ENCODE measurements at places on chromosomes 1 and 21.

DNA sequence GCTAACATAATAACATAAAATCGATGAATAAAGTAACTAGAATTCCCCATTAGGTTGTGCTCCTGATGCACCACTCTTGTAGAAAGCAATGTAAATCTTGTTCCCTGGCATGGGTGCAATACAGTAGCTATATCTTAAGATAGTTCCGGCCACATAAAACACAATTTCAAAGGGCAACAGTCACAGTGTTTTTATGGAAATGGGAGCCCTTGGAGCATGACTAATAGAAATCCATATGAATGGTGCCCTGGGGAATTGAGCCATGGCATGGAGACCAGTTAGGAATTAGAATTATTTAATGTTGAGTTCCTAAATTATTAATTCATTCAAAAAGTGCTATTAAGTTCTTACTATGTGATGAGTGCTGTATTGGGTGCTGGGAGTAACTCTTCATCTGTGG, 118.7 kb downstream of the KCNK2 start:
- no peak for ATAC-seq

DNA sequence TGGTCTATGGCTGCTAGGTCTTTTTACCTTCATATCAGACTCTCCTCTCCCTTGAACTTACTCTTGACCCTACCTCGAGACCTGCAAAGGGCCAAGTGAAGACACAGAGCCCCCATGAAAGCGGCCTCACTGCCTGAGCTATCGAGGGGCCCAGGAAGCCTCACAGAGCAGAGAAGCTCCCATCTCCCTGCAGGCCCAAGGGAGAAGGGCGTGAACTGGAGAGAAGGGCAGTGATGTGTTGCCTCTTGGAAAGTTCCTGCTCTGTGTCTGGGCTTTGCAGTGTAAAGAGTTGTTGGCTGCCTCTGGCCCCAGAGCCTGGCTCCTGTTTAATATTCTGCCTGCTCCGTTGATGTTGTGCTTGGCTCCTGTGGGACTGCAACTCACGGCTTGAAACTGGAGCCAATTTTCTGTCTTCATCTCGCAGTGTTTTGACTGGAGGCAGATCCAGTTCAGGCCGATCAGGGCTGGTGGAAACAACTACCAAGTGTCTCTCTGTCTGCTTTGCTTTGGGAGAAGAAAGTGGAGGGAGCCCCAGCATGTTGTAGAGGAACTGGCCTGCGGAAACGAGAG, 4.3 kb downstream of the SERTAD4 start:
- peak; percentile 73 for ATAC-seq

DNA sequence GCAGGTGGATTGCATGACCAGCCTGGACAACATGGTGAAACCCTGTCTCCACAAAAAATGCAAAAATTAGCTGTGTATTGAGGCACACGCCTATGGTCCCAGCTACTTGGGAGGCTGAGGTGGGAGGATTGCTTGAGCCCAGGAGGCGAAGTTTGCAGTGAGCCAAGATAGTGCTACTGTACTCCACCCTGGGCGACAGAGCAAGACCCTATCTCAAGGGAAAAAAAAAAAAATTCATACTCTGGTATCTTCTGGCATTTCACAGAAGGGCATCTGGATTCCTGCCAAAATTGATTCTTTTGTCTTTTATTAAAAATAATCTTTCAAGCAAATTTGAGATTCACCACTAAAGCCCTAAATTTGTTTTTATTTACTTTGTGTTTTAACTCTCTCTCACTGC, 19.2 kb downstream of the CLIC4 start:
- no peak for ATAC-seq

DNA sequence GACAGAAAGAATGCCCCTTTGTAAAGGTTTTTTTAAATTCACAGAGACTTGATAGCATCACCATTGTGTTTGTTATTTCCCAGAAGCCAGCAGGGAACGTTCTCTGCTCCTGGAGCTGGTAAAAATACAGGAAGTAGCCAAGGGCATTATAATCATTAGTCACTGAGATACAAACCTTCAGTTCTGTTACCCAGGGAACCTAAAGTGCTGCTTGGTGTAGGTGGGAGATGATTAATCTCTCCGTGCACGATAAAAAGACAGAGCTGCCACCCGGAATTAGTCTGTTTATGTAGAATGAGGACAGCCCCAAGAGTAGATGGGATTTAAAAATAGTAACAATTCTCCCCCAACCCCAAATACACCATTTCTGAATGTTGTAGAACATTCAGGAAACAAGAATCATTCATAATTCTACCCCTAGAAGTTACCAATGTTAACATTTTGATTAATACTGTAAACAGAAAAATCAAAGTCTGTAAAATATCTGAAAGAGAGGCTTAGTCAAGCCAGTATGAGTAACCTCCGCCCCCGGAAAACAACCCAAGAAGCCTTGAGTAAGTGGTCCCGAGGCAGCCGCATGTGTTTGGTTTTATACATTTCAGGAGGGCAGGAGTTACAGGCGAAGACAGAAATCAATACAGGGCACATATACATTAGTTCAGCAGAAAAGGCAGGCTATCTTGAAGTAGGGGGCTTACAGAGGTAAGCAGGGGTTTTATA, 45.3 kb upstream of the CTBS start:
- peak; percentile 80 for ATAC-seq

GRCh38 chr1:228456252-228457016, 30.7 kb upstream of the RNF187 start:
- no peak for ATAC-seq

GRCh38 chr1:97297611-97298010, 576.0 kb downstream of the PTBP2 start:
- ATAC-seq = no peak

- no peak for ATAC-seq
Measured at GRCh38 chr1:219538886-219539285, 74.0 kb downstream of the ZC3H11B start.

GRCh38 chr1:203214871-203215270, 14.6 kb downstream of the CHIT1 start:
- ATAC-seq = no peak

DNA sequence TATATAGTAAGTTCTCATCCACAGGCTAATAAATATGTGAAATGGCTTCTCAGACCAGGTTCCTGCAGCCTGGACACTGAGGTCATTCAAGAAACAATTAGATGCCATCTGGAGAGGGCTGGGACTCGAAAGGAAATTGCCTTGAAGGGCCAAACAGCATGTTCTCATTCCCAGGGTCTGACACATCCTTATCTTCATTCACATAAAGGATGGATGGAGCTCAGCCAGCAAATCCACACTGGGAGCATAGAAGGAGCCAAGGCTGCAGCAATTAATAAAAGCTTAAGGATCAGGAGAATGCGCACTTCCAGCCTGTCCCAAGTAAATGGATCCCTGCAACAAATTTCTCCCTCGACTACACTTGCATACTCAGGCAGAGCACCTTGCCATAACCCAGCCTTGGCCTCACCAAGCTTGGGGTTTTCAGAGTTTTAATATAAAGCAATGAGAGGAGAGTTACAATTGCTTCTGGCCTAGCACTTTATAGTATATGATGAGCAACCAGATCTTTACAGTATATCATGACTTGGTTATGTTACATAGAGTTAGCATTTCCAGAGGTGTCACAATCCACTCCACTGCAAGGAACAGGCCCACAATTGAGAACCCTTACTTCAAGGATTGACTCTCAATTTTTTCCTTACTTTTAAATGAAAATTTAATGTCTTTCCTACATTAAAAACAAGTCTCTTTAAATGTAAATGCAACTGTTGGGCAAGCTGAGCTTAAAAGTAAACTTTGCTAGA, 55.9 kb downstream of the BCAR3 start:
- ATAC-seq = peak; percentile 79

DNA sequence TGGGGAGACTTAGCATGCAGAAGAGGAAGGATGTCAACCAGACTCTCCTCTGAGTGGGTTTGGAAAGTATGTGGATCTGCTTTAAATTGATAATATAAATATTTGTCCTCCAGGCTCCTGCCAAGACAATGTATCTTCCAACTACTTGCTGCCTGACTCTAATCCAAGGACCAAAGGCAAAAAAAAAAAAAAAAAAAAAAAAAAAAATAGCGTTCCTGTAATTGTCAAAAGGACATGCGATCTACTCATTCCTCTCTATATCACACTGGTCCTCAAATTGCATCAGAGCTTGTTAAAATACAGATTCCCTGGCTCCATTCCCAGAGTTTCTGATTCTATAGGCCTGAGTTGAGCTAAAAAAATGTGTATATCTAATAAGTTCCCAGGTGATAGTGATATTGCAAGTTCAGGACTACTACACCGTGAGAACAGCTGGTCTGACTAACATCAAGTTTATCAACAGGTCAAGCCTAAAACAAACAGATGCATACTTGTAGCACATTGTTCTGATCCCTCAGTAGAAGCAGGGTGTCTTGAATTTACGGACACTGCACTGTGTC, 141.3 kb downstream of the TNR start:
- no peak for ATAC-seq

- ATAC-seq = peak; percentile 62
Measured at GRCh38 chr1:205610901-205611466, 20.8 kb downstream of the ELK4 start.

All from SK-N-SH treated with all-trans-retinoic acid at 6 μM for 48 hours (cell line).